HFFc6 (cell line): ENCODE measurements at places on chromosomes 4 and X.

DNA sequence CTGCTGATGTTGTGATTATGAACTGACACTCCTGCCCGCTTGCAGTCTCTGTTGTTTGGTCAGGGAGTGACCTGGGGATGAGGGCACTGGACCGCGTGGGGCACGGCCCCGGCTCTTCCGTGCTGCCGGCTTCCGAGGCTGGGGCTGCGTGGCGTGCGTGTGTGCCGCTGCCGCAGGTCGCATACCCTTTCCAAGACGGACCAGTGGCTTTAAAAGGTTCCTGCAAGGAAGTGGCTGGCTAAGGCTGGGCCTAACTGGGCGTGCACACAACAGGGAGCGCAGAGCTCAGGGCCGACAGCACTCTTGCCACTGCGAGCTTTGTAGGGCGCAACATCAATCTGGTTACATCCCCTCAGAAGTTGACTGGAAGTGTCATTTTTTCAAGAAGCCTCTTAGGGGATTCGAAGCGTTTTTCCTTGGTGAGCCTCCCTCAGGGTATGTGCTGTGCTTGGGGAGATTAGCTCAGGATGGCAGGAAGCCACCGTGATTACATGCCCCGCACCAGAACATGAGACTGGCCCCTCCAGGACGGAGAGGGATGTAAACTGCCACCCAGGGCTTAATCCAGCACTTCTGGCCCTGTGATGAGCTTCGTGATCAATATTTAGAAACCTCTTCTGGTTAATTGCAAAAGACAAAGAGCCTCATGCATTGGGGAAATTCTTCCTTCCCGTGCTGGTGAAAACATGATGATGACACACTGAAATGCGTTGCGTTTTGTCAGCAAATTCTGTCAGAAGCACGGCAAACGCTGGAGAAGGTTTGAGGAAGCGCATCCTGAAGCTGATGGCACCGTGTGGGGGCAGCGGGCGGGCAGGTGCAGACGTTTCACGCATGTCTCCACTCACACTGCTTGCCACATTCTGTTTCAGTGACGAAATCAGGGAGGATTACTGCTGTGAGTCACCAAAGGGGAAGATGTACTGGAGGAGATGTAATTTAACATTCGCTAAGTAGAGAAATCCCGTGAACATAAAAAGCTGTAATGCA, 11.1 kb downstream of the MAEA start:
- peak; percentile 47 for DNase-seq

DNA sequence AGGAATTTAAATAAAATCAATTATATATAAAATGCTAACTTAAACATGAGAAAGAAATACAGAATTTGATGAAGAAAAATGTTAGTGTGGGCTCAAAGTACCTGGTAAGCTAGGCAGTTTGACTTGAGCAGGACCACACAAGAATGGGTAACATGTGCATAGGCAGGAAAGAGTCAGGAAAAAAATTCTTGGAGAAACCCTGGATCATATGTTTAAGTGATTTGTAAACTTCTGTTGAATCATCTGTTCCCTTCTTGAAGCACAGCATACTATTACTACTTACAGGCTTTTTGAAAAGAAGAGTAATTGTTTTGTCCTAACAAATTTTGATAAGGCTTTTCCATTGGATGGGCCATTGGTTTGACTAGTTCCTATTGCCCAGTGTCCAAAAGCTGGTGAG, 37.5 kb upstream of the FHDC1 start:
- no peak for DNase-seq

GRCh38 chrX:69523314-69523713, 19.2 kb downstream of the NALF2 start:
- DNase-seq: no peak

GRCh38 chrX:46715530-46715929, 43.4 kb downstream of the SLC9A7 start:
- no peak for DNase-seq

DNA sequence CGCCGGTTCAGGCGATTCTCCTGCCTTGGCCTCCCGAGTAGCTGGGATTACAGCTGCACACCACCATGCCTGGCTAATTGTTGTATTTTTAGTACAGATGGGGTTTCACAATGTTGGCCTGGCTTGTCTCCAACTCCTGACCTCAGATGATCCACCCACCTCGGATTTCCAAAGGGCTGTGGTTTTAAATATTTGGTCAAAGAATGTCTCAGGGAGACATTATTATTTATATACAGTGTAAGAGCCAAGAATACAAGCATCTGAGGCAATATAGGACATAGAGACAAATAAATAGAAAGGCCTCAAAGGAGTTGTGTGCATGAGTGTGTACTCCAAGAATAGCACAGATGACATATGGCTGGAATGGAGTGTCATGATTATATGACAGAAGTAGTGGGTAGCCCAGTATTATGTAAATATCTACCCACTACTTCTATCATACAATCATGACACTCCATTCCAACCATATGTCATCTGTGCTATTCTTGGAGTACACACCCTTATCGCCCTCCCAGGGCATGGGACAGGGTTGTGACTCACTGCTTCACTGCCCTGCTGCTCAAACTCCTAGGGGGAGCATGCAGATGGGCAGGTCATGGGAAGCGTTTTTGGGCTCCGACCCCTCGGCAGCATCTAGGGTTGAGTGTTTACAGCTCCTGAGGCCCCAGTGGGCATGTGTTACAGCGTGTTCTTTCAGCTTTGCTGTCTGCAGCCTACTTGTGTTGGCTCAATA, 1649.8 kb upstream of the PCDH10 start:
- peak; percentile 44 for DNase-seq

- no peak for DNase-seq
These were observed 1192.1 kb upstream of the PRKX start for GRCh38 chrX:4905576-4905975.

DNA sequence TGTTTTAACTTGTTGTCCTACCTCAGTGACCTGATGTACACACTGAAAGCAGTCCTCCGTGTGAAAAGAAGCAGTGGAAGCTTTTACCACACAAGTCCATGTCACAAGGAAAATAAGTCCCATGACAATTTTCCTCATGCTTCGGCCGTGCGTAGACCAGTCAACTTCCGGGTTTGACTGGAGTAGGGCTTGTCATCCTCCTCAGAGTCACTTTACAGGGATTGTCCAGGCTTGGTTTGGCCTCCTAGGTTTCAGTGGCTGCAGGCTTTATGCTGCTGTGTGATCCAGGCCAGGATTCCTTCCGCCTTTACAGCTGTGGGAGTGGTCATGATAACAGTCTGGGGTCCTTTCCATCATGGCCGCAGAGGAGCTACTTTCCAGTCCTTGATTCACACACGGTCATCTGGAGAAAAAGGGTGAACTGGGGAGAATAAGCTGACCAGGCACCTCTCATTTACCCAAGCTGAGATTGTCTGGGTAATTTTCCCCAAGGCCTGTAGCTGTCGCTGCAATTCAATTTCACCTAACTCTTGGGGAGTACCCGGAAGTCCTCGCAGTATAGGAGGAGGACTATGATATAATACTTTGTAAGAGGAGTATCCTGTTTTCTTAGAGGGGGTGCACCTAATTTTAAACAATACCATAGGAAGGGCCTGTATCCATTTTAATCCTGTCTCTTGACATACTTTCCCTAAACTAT, 206.1 kb upstream of the KLF8 start:
- no peak for DNase-seq

DNA sequence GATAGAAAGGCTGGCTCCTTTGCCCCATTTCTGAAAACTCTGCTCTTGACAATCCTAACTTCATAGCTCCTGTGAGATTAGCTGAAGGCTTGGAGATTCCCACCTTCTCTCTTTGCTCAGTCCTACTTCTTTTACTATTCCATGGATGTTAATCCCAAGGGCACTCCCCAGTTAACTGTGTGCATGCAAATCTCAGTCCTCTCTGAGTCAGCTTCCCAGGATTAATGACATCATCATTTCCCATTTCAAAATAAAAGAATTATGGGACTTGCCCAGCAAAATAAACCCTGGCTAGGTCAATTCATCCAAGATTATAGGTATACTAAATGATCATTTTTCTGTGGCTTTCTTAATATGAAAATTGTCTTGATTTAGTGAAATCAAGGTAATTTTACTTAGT, 328.6 kb upstream of the NR3C2 start:
- no peak for DNase-seq

- peak; percentile 89 for DNase-seq
These were observed 626 bp upstream of the CEP135 start for GRCh38 chr4:55947912-55948725.

- peak; percentile 21 for DNase-seq
These were observed 67.2 kb downstream of the INPP4B start for GRCh38 chr4:142778900-142779299.

DNA sequence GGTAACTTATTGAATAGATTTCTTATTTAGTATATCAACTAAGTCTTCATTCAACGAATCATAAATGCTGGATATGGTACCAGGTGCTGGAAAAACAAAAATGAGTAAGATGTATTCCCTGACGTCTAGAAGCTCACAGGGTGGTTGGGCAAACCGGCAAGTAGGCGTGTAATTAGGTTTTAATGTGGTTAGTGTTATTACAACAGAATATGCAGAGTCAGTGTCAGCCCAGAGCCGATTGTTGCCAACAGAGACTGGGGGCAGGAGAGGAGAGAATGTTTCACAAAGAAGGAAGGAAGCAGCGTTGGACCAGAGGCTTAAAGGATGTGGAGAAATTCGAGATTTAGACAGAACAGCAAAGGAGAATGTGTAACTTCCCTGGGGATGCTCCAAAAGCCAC, 111.7 kb downstream of the TENM3 start:
- DNase-seq: no peak

DNA sequence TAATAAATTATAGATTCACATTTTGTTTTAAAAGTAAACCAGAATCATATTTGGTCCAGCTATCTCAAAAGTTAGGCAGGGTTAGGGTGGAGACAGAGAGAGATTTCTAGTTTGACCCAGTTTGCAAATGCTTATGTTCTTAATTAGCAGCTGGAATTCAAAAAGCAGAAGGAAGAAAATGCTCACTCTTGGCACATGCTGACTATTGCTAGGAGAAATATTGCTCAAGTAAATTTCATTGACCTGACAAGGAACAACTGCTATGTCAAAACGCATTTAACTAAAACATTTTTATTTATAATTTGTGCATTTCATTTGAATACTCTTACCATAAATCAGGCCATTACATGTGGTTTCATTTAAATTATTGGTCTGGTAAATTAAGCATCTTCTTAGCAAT, 131.8 kb downstream of the GLRA3 start:
- DNase-seq: no peak

DNA sequence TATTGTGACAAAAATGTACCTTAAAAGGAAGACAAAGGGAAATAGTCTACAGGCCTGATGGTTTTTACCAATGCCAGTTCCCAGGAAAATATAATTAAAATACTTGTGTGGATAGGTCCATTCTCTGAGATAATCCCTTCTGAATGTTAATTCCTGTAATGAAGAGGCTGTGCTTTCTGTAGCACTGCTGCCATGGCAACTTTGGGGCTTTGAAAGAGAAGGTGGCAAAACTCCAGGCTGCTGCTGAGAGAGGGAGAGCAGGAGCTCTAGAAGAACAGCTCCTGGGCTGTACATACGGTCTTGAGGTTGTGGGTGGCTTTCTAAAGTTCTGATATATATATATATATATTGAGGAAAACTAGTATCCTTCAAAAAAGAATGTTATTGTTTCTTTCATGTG, 125.4 kb downstream of the PDLIM5 start:
- DNase-seq: peak; percentile 47

- no peak for DNase-seq
These were observed 46.1 kb upstream of the S100G start for GRCh38 chrX:16603822-16604221.

DNA sequence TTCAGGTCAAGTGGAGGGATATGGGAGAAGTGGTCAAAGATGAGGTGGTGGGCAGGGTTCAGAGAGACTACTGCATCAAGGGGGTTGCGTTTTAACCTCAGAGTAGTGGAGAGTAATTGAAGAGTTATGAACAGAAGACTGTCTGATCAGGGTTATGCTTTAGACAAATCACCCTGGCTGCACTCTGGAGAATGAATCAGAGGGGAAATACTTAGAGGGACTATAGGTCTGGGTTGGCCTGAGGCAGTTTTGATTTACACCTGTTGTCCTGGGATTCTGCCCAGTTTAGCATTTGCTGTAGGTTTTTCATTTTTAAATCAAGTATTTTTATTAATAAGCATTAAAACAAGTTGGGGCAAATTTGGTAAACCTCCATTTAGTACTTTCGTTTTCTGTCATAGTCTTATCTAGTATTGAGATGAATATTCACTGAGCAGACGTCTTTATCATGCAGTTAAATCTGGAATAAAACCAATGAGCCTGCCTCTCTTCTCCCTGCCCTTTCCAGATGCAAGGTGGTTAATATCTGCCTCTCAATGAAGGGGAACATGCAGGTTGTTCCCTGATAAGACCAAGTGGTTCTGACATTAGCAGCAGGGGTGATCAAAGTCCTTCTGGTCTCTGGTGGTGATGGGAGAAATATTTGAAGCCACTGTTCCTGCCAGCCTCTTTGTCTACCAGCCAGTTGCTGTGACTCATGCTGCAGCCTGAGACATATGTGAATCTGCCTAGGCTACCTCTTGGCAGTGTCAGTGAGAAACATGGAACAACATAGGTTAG, 116.0 kb upstream of the RPS6KA3 start:
- DNase-seq: no peak

DNA sequence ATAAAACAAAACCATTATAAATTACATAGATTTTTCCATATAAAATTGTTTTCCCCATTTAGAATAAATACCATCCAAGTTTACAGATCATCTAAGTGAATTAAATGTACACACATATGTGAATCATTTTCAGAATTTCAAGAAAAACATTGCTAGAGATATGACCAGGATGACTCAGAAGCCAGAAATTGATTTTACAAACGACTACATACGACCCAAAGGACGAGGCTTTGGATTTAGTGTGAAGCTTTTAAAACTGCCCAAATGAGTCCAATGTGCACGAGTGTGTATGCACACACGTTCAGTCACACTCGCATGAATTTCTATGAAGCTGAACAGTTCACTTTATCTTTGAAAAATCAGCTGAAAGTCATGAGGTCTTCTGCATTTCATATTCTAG, 37.9 kb downstream of the MFAP3L start:
- DNase-seq: no peak

- DNase-seq: no peak
These were observed 5.5 kb upstream of the DCTD start for GRCh38 chr4:182922501-182923284.

GRCh38 chr4:182918791-182919302, 1.7 kb upstream of the DCTD start:
- DNase-seq: no peak

DNA sequence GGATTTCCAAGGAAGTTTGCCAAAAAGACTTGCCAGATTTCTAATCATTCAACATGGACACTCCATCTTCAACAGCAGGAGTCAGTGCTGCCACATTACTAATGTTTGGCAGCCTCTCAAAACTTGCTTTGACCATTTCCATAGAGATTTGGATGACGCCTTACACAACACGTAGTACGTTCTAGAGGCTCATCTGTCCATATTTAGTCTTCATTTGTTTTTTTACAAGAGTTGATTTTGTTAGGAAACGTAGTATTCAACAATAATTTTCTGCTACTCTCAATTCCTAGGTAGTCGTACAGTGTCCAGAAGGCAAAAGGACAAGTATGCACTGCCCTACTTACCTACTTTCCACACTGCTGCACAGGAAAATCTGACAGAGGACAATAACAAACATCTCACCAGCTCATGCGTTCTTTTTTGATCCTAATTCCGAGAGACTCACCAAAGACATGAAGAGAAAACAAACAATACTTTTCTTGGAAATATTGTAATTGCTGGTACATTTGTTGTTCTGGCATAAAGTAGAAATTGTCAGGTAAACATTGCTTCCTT, 117.3 kb downstream of the SNCA start:
- no peak for DNase-seq

- DNase-seq: no peak
These were observed 90.1 kb downstream of the RELL1 start for GRCh38 chr4:37595875-37596680.
